AML-193 (cell line): ENCODE measurements at places on chromosomes 2 and 18.

- no peak for DNase-seq
Measured at GRCh38 chr2:202577250-202578183, 57.3 kb upstream of the FAM117B start.

GRCh38 chr2:2848621-2849333, 517.7 kb upstream of the MYT1L start:
- no peak for DNase-seq

DNA sequence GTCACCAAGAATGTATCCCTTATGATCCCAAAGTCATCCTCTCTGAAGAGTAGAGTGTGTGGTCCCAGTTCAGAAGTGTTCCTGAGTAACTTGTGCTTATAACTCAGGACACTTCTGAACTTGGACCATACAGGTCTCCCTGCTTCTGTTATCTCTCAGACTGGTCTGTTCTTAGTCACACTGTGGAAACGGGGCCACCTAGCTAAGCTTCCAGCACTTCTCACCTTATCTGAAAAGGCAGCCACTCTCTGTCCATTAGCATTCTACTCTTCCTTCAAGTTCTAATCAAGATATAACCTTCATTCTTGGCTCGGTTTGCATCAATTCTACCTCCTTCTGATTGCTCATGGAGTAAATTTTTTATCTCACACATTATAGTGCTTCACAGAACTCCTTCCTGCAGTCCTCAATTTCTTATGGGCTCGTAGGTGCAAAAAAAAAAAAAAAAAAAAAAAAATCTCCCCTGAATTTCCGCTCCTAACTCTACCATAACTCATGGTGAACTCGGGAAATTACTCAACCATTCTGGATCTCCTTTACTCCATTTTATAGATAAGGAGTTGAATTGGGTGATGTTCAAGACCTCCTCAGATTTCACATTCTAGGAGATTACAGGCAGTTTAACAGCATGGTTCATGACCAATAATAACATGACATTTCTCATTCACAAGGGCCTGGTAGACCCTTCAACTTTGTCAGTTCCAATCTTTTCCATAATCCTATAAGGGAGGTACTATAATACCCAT, 108.4 kb downstream of the TACR1 start:
- DNase-seq = no peak

DNA sequence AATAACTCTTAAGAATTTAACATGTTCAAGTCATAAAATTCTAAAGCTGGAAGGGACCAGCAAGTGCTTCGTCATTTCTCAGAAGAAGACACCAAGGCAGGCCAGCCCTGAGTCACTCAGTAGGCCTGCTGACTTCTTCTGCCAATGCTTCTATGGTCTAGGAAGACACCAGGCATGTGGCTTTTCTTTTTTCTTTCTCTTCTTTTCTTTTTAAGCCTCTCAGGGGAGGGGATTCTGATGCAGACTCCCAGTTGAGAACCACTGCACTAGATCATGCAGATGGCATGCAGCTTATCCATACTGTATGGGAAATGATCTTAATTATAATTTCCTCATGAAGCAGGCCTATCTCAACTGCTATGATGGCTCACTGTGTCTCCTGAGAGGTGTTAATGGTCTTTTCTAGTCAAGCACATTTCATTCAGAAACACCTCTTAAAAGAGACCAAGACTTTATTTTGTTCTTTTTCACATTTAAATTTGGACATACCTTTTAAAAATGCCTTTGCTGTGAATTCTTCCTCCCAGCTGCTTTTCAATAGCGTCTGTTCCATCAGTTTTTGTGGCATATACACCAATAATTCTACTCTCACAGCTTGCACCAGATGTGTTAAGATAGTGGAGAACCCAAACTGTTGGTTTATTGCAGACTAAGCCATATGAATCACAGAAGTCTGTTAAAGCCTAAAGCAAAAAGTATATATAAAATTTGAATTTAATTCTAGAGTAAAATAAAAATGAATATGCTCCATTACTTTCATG, 11.3 kb downstream of the KCTD18 start:
- no peak for DNase-seq

- DNase-seq = no peak
Measured at GRCh38 chr2:43070676-43071502, 155.5 kb downstream of the ZFP36L2 start.

GRCh38 chr2:30577151-30577550, 130.1 kb downstream of the LCLAT1 start:
- no peak for DNase-seq

DNA sequence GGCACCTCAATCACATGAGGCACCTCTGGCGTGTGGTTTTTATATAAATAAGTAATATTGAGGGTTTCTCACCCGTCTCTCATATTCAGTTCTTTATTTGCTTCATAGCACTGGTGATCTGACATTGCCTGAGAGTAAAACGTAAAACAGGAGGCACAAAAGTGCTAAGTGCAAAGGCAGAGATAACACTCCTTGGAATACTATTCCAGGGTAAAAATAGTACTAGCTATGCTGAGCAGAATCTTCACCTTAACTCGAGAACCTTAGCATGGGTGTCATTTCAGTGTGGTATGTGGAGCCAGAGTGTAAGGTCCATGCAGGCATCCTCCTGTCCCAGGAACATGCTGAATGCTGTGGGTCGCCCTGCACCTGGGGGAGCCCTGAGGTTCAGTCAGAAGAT, 26.9 kb downstream of the ZCCHC2 start:
- no peak for DNase-seq

- no peak for DNase-seq
Measured at GRCh38 chr2:232310696-232311095, 67.9 kb upstream of the ALPP start.

GRCh38 chr2:239198221-239198620, 202.6 kb downstream of the HDAC4 start:
- no peak for DNase-seq

- DNase-seq = no peak
Measured at GRCh38 chr2:43461453-43462073, 134.3 kb downstream of the THADA start.

GRCh38 chr2:43943809-43944452, 51.9 kb downstream of the LRPPRC start:
- no peak for DNase-seq

DNA sequence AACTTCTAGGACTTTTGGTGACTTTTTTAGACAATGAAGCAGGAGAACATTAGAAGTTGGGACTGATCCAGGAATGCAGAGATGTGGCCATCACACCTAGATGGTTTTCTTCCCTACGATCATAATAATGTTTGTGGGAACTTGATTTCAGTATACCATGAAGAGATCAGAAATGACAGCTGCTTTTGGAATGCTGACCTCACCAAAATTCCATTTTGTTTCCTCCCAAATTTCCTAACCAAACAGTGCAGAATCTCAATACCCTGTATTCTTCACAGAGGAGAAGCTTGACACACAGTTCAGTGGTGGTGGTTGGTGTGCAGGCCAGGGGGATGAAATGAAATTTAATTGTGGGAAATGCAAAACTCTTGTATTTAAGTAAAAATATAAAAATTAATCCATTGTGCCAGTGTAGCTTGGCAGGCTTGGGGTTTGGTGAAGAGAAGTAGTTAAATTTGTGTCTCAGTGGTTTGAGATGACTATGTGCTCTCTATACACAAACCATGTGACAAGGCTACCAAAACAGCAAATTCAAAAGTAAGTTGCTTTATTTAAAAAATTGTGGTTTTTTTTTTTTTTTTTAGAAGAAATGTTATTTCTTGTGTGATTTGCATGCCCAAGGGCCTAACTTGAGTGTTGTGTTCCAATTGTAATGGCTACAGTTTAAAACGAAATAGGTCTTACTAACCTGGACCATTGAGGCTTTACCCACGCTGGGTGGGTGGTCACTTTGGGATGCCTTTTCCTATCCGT, 252.4 kb downstream of the LPIN1 start:
- DNase-seq = no peak

GRCh38 chr2:189485146-189485545, 43.9 kb downstream of the WDR75 start:
- no peak for DNase-seq

DNA sequence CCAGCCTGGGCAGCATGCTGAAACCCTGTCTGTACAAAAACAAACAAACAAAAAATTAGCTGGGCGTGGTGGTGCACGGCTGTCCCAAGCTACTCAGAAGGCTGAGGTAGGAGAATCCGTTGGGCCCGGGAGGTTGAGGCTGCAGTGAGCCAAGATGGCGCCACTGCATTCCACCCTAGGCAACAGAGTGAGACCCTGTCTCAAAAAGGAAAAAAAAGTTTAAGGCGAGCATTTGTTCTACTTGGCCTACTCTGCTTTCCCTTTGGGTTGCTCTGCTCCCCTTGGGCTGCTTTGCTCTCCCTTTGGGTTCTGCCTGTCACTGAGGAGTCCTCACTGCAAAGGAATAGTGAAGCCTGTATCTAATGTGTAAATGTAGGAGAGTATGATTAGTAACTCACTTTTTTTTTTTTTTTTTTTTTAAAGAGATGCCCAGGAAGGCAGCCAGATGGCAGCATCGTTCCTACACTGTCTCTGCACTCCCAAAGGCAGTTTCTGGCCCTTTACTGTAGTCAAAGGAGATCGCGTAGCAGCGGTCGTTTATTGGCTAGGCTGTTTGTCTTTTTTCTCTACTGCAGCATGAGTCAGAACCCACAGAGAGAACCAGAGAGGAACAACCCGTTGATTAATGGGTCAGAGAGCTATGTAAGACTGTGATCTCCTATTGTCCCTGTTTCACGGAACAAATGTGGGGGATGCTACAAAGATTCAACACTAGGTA, 118.3 kb upstream of the CWC22 start:
- no peak for DNase-seq

DNA sequence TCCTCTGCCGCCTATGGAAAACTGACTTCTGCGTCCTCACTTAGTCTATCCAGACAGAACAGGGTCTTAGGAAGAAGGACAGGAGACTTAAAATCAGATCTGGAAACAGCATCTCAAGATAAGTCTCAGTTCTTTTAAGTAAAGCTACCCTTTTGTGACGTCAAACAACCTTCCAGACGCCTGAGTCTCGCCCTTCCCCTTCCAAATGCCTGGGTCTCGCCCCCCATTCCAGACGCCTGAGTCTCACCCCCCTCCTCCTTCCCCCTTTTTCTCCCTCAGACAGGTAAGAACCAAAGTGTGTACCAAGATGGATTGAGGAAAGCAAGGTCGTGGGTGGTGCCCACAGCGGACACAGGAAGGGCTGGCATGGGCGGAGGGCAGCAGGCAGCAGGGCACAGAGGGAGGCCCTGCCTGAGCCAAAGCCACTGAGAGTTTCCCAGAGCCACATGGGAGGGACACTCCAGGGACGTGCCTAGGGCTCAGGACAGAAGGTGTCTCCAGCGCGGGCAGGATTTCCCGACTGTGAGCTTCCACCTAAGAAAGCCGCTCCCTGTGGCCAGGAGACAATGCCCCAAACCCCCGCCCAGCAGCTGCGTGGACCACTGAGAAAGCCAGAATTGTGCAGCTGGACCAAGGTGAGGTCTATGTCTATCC, 51.3 kb downstream of the ANKMY1 start:
- DNase-seq = no peak

GRCh38 chr2:2178921-2179320, 152.2 kb downstream of the MYT1L start:
- no peak for DNase-seq

DNA sequence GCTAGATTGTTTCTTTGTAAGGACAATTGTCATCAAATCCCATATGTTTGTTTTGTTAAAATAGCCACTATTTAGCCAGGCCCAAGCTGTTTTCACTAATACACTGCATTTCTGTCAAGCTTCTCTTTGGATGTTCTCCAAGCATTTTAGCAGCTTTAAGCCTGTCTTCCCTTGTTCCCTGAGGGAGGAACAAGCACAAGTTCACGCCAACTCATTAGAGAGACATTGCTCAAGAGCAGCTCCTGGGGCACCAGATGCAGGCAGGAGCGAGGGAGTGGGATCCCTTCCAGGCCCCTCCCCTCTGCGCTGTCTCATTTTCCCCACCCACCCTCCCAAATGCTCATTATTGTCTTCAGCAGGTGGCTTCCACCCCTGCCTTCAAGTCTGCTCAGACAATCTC, 32.6 kb upstream of the PPP3R1 start:
- no peak for DNase-seq

DNA sequence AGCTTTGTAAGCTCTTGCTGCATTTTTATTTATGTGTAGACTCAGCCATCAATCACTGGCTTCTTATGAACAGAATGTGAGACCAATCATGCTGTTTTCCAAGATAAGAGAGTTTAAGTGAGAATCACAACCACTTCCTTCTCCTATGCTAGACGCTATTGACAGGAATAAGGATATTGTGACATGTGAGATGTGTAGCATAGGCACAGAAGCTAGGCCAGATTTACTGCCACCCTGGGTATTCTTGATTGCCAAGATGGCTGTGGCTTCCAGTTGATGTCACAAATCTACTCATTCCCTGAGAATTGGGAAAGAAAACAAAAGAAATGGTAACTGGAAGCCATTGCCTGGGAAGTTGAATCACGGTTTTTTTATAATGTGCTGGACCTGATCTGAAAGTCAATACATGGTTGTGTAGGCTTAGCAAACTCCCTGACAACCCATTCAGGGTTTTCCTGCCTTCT, 49.9 kb downstream of the RAB27B start:
- no peak for DNase-seq

- peak; percentile 53 for DNase-seq
Measured at GRCh38 chr2:162890690-162891311, 52.2 kb upstream of the KCNH7 start.

GRCh38 chr2:6917761-6918421, 679 bp downstream of the RNF144A start:
- no peak for DNase-seq

DNA sequence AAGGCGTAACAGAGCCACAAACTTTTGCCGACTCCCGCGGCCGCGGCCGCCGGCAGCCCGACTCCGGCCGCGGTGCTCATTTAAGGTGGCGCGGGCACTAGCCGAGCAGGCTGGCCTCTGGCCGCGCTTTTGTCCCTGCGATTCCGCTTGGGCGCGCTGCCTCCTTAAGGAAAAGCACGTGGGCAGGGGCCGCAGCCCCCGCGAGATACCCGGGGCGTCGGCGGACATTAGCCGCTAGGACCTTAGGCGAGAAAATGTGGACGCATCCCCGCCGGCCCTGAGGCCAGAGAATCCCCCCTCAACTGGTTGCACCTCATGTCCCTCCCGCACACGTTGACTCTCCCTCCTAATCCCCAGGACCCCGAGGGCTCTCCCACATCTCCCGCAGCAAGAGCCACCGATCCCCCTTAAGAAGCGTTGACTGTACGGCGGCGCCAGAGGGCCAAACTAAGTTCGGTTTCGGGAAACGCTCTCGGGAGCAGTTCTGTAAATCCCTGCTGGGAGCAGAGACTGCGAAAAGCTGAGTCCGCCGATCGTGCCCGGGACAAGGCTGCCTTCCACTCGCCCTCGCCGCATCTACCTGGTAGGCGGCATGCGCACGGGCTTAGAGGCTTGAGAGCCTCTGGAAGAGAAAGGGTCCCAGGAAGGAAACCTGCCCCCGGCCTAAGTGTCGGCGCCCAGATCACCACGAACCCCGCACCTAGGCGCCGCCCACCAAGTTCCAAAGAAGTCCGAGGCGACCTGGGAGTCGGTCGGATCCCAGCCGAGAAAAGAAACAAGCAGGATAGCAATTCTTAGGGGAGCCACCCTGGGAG, 1.8 kb upstream of the SATB2 start:
- peak; percentile 35 for DNase-seq

GRCh38 chr2:974054-974453, 23.4 kb downstream of the SNTG2 start:
- no peak for DNase-seq
